ENCODE measurements at places on chromosomes 12 and 14. TPM values are rescaled to one million over a fixed set of nuclear protein-coding genes. Genes with fewer than 3 reads are reported as not detected.

The ZC2HC1C gene
- total RNA-seq, result 3.1 TPM

GRCh38 chr14:102793531-102794328 is 16.5 kb downstream of the TRAF3 start:
- H3K27me3 ChIP-seq, result no peaks in the 10 kb centered on the region
- H3K36me3 ChIP-seq, result peaks cover 5% of the 10 kb centered on the region
- no peak overlapping the region for H3K4me3 ChIP-seq
- H3K4me1 ChIP-seq, result no peaks in the 10 kb centered on the region

DNA sequence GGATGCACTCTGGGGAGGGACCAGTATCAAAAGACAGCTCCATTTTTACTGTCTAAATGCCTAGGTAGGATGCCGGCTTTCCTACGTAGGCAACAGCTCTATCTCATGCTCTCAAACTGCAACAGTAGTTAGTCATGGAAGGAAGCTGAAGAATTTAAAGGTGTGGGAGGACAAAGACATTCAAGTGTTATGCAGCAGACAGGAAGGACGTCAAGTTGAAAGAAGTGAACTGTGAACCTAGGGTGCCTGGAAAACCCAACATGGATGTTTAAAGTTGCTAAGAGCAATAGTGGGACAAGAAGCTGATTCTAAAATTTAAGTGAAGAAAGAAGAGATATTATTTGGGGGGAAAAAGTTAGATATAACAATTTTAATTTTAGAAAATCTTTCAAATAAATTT is 5.9 kb downstream of the SEC23A start:
- no peak overlapping the region for H3K27ac ChIP-seq
- H3K27me3 ChIP-seq, result no peaks in the 10 kb centered on the region
- no peak for DNase-seq
- peaks cover 8% of the 10 kb centered on the region for H3K36me3 ChIP-seq
- peaks cover 11% of the 10 kb centered on the region for H3K4me1 ChIP-seq

DNA sequence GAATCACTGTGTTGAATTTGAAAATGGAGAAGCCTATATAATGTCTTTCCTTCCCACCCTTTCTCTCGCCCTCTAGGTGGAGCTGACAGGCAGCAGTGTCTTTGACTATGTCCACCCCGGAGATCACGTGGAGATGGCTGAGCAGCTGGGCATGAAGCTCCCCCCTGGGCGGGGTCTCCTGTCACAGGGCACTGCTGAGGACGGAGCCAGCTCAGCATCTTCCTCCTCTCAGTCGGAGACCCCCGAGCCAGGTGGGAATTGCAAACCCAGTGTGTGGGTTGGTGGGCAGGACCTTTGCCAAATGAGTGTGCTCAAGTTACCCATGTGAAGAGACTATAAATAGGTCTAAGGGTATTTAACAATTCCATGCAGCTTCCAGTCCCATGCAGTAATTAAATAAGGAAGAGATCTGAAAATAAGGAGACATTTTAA is 274.7 kb downstream of the EGLN3 start:
- no peak overlapping the region for H3K27ac ChIP-seq
- H3K36me3 ChIP-seq, result no peaks in the 10 kb centered on the region
- no peaks in the 10 kb centered on the region for H3K27me3 ChIP-seq

The AACS gene
- total RNA-seq, result 24.5 TPM

GRCh38 chr14:44297437-44297836 is 209.6 kb downstream of the FSCB start:
- H3K27me3 ChIP-seq, result no peaks in the 10 kb centered on the region
- H3K36me3 ChIP-seq, result no peaks in the 10 kb centered on the region
- no peak for DNase-seq
- no peak overlapping the region for H3K4me3 ChIP-seq
- no peaks in the 10 kb centered on the region for H3K4me1 ChIP-seq

- H3K27me3 ChIP-seq, result no peaks in the 10 kb centered on the region
- H3K4me1 ChIP-seq, result no peaks in the 10 kb centered on the region
- no peak overlapping the region for H3K4me3 ChIP-seq
- no peak for DNase-seq
- no peak overlapping the region for H3K27ac ChIP-seq
- H3K36me3 ChIP-seq, result no peaks in the 10 kb centered on the region
These were observed 18.2 kb downstream of the SYNDIG1L start for GRCh38 chr14:74407801-74408154.

GRCh38 chr12:121657305-121658008 is 12.0 kb downstream of the MORN3 start:
- no peaks in the 10 kb centered on the region for H3K36me3 ChIP-seq
- H3K27me3 ChIP-seq, result no peaks in the 10 kb centered on the region
- no peak for DNase-seq
- H3K4me3 ChIP-seq, result no peak overlapping the region

The KRT79 gene
- not detected for total RNA-seq

DNA sequence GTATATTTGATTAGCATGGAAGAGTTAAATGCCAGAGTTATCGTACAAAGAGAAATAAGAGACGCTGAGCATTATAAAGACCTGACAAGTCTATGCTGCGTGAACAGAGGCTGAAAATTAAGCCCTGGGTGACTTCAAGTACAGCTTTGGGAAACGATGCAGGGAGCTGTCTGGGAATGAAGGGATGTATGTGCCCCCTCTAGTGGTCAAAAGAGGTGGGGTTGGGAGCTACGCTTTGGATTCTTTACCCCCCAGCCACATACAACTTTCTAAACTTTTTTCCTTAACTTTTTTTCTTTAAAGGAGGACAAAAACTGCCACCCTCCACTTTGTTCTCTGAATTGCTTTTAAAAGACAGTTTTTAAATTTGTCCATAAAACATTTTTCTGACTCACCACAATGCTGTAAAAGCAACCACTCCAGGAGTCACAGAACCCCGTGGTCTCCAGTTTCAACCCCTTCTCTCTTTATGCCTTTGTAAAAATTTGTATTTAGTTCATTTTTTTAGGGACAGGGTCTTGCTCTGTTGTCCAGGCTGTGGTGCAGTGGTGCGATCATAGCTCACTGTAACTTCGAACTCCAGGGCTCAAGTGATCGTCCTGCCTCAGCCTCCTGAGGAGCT is 59.4 kb downstream of the ZNF664 start:
- H3K27me3 ChIP-seq, result no peaks in the 10 kb centered on the region
- no peak overlapping the region for H3K4me3 ChIP-seq

- no peak overlapping the region for H3K27ac ChIP-seq
- H3K36me3 ChIP-seq, result no peaks in the 10 kb centered on the region
- H3K4me1 ChIP-seq, result no peaks in the 10 kb centered on the region
- no peak for DNase-seq
- H3K27me3 ChIP-seq, result no peaks in the 10 kb centered on the region
These were observed 9.2 kb upstream of the PYGL start for GRCh38 chr14:50953502-50953901.

The HOXC13 gene
- not detected for total RNA-seq

DNA sequence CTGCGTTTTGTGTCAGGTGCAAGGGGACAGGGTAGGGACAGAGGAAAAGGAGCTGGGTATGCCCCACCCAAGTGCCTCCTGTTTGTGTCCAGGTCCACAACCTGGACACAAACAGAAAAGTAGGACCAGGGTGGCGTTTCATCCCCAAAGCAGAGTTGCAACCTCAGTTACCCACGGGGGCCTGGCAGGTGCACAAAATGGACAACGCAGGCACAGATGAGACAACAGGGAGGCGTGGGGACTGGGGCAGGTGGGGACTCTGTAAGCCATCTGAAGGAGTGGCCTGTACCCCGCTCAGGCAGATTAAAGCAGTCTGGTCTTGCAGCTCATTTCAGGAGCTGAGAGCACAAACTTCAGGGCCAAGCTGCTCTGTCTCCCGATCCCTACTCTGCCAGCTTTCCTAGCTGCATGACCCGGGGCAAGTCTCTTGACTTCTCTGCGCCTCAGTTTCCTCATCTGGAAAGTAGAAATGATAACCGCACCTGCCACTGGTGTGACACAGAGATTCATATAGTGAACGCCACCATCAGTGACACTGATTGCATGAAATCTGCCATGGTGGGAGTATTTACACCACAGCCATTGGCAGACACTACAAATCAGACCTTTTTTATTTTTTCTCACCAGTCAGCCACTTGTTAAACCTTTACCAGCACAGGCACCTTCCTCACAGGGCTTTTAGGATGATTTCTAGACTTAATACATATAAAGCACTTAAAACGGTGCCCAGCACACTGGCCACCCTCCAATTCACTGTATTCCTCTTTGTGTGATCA is 123.0 kb downstream of the PHETA1 start:
- H3K27me3 ChIP-seq, result no peaks in the 10 kb centered on the region
- no peak overlapping the region for H3K4me3 ChIP-seq
- no peaks in the 10 kb centered on the region for H3K4me1 ChIP-seq
- H3K27ac ChIP-seq, result no peak overlapping the region
- H3K36me3 ChIP-seq, result no peaks in the 10 kb centered on the region
- DNase-seq, result no peak

- H3K36me3 ChIP-seq, result no peaks in the 10 kb centered on the region
- H3K4me1 ChIP-seq, result no peaks in the 10 kb centered on the region
These were observed 84.8 kb downstream of the STON2 start for GRCh38 chr14:81315341-81315740.

The AHNAK2 gene
- 31.2 TPM for total RNA-seq

DNA sequence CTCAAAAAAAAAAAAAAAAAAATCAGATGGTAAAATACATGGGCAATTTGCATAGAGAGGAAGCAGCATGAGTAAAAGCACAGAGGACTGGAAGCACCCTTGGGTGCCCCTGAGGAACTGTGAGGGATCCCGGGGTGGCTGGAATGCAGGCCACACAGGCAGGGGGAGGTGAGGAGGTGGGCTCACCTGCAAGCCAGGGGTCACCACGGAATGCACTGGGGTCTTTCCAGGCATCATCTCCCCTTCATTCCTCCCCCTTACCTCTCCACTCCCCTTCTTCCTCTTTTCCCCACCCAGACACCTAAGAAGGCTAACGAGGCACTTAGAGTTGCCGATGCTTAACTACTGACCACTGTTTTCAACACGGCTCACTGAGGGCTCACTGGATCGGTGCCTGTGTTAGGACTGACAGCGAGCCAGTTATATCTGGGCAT is 14.4 kb upstream of the HIP1R start:
- no peak overlapping the region for H3K4me3 ChIP-seq
- H3K27ac ChIP-seq, result no peak overlapping the region
- no peaks in the 10 kb centered on the region for H3K4me1 ChIP-seq

DNA sequence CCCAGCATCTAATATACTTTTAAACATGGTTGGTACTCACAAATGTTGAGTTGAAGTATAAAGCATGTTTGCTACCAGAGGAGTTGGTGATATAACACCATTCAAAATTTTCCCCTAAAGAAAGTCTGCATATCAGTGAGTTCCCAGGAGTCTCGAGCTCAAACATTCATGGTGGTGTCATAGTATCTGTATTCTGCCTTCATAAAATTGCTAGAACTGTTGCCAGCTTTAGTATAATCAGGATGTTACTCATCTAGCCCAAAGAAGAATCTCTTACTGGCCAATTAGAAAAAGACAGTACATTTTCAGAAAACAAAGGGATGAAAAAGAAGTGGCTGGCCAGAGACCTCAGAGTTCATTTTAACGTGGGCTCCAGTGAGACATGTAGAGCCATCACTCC is 374.7 kb downstream of the KCNH5 start:
- no peaks in the 10 kb centered on the region for H3K36me3 ChIP-seq
- H3K27ac ChIP-seq, result no peak overlapping the region
- no peaks in the 10 kb centered on the region for H3K4me1 ChIP-seq
- no peaks in the 10 kb centered on the region for H3K27me3 ChIP-seq

- H3K27ac ChIP-seq, result no peak overlapping the region
- H3K4me1 ChIP-seq, result peaks cover 5% of the 10 kb centered on the region
- H3K36me3 ChIP-seq, result no peaks in the 10 kb centered on the region
- no peak overlapping the region for H3K4me3 ChIP-seq
These were observed 172.1 kb upstream of the PLEKHG7 start for GRCh38 chr12:92530706-92531105.

DNA sequence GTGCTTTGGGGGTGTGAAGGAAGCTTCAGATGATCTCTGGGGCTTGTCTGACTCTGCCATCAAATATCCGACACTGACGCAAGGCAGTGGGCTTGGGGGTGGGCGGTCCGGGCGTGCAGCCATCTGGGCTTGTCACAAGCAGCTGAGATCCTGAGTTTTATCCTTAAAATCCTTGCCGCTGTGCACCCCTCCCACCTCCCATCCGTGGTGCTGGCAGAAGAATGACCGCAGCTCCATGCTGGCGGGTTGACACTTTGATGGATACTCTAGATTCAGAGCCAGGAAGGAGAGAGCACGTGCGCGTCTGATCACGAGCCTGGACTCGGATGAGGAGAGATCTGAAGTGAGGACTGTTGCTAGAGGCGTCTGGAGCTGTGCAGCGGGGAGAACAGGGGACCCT is 3.0 kb downstream of the ZFYVE21 start:
- H3K36me3 ChIP-seq, result no peaks in the 10 kb centered on the region
- H3K27me3 ChIP-seq, result no peaks in the 10 kb centered on the region
- no peak for DNase-seq
- H3K4me3 ChIP-seq, result no peak overlapping the region
- peak overlapping the region; percentile 95 for H3K27ac ChIP-seq
- H3K4me1 ChIP-seq, result peaks cover 29% of the 10 kb centered on the region

The ERC1 gene
- total RNA-seq, result 80.4 TPM

The CLEC2D gene
- total RNA-seq, result 19.0 TPM

GRCh38 chr12:63521706-63522105 is 146.6 kb downstream of the DPY19L2 start:
- DNase-seq, result no peak
- no peaks in the 10 kb centered on the region for H3K4me1 ChIP-seq
- no peaks in the 10 kb centered on the region for H3K27me3 ChIP-seq
- no peak overlapping the region for H3K4me3 ChIP-seq

The GPR84 gene
- total RNA-seq, result not detected

DNA sequence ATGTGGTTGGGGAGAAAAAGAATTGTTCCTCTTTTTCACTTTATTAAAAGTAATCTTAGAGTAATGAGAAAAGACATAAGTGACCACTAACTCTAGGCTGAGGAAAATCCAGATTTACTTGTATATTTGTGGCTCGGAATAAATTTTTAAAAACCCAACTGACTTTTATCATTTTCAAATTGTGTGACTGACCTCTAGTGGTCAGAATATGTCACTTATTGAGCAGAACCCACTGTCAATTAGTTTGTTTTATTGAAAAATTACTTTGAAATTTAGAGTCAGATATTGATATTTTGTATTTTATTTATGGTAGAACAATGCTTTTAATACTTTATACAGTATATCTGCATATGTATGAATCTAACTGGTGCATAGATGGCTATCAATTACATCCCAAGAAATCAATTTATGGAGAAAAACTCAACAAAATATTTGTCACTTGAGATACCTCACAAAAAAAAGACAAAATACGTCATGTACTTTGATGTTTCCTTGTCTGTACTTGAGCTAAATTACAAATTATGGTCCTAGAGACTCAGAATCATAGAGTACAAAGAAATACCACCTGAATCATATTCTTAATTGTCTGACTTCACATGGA is 229.4 kb downstream of the CNTN1 start:
- H3K4me1 ChIP-seq, result no peaks in the 10 kb centered on the region
- no peak overlapping the region for H3K27ac ChIP-seq
- H3K36me3 ChIP-seq, result no peaks in the 10 kb centered on the region
- no peak for DNase-seq

- no peak overlapping the region for H3K27ac ChIP-seq
- H3K4me3 ChIP-seq, result no peak overlapping the region
- no peak for DNase-seq
These were observed 10.0 kb downstream of the LHX5 start for GRCh38 chr12:113461666-113462065.

- H3K4me1 ChIP-seq, result no peaks in the 10 kb centered on the region
- H3K4me3 ChIP-seq, result no peak overlapping the region
- no peak for DNase-seq
- H3K27me3 ChIP-seq, result no peaks in the 10 kb centered on the region
- no peaks in the 10 kb centered on the region for H3K36me3 ChIP-seq
These were observed 40.7 kb upstream of the TCL1B start for GRCh38 chr14:95645389-95645996.

Measured in tibial nerve (tissue), 4 donors.